ENCODE measurements at places on chromosomes 7 and 10. TPM values are rescaled to one million over a fixed set of nuclear protein-coding genes. Genes with fewer than 3 reads are reported as not detected.
A peak's percentile ranks its signal among the peaks of the same experiment; 100 is the strongest.

- no peak for DNase-seq
Observed at GRCh38 chr10:128316121-128316726, 190.0 kb upstream of the MKI67 start.

GRCh38 chr10:336247-336646, 201.0 kb downstream of the ZMYND11 start:
- DNase-seq: no peak

GRCh38 chr7:7789551-7789988, 71.2 kb upstream of the RPA3 start:
- no peak for DNase-seq

Gene KIAA1549
- polyA plus RNA-seq: 9.9 TPM

- peak; percentile 40 for DNase-seq
Observed at GRCh38 chr10:27948186-27948585, 50.7 kb downstream of the ODAD2 start.

All from forelimb muscle (tissue), 1 donor.